Activated T-helper 9 cell treated with anti-CD3 and anti-CD28 coated beads, Interleukin-2, amount 50 U/mL, for 16 hours (primary cell): ENCODE measurements at places on chromosomes 16 and 17.

DNA sequence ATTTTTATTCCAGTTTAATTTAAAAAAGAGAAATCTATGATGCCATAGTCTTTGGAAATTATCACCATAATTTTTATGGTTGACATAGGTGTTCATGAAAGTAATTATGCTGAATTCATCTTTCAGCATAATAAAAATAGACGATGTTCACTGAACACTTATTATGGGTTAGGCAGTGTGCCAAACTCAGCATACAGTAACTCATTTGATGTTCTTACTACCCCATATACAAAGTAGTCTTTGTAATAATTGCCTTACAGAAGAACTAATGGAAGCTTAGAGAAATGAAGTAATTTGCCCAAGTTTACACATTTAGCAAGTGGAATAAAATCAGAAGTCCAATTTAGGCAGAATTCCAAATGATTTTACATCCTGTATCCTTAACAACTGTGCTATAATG lies 852.2 kb upstream of the GOT2 start:
- no peak for DNase-seq

DNA sequence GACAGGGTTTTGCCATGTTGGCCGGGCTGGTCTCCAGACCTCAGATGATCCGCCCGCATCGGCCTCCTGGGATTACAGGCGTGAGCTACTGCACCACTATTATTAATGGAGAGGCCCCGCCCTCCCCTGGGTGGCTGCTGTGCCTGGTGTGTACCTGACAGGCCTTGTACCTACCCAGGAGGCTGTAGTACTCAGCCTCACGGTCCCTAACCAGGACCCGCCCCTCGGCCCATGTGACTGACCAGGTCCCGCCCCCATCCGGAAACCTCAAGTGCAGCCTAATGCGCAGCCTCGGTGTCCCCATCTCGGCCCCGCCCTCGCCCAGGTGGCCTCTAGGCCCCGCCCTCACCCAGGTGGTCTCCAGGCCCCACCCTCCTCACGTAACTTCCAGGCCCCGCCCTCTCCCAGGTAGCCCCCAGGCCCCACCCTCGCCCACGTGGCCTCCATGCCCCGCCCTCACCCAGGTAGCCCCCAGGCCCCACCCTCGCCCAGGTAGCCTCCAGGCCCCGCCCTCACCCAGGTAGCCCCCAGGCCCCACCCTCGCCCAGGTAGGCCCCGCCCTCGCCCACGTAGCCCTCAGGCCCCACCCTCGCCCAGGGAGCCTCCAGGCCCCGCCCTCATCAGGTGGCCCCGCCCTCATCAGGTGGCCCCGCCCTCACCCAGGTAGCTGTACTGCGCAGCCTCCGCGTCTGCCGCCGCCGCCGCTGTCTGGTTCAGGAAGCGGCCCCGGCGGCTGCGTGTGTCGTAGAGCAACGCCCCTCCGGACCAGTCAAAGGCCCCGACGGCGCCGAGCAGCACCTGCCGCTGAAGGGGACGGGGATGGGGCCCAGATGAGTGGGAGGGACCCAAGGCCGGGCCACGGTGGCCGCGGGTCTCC lies 31.0 kb downstream of the HASPIN start:
- DNase-seq: peak; percentile 57

- DNase-seq: no peak
These were observed 22.0 kb upstream of the IL4R start for GRCh38 chr16:27291722-27292240.

GRCh38 chr17:37050920-37051319 lies 102.2 kb downstream of the AATF start:
- no peak for DNase-seq

- DNase-seq: no peak
These were observed 235.1 kb downstream of the CEP112 start for GRCh38 chr17:65956814-65957213.

DNA sequence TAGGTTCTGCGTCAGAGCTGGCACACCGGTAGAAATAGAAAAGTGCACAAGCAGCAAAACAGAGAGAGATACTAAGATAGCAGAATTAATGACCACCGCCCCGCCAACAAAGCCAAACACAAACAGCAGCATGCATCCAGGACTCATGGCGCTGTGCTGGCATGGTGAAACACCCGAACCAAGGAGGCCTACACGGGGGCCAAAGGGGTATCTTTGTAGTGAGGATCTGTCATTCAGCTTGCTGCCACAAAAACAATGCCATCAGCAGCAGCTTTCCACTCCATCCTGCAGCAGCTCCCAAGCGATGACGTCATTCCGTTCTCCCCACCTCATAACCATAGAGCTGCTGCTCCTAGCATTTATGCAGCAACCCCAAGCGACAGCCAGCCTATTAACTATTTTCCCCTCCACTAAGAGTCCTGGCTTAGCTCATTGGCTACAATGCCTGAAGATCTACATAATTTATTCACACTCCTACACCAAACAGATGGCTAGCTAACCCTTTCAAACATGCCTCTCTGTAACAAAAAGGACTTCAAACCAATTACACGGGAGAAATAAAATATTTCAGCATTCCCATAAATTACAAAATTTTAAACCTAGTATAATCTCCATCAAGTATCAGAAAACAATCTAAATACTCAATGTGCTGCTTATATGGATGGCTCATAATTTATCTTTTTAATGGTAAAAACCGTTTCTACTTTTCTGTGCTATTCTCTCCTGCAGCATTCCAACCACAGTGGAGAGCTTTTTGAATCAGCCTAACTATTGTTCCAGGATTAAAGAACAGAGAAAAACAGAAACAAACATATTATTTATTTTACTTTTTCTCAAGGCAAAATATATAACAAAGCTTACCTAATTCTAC lies 73.9 kb downstream of the SPAG9 start:
- no peak for DNase-seq

- no peak for DNase-seq
These were observed 7.3 kb downstream of the CLUH start for GRCh38 chr17:2704031-2704889.

DNA sequence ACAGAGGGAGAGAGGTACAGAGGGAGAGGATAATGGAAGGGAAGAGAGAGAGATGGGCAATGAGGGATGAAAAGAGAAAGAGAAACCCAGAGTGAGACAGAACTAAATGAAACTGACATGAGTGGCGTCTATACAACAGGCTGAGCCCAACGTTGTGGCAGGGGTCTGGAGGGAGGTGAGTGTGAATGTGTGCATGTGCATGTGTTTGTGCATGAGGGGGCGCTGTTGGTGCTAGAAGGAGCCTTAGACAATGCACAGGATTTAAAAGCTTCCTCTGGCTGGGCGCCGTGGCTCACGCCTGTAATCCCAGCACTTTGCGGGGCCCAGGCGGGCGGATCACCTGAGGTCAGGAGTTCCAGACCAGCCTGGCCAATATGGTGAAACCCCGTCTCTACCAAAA lies 454.8 kb upstream of the CDH11 start:
- no peak for DNase-seq

DNA sequence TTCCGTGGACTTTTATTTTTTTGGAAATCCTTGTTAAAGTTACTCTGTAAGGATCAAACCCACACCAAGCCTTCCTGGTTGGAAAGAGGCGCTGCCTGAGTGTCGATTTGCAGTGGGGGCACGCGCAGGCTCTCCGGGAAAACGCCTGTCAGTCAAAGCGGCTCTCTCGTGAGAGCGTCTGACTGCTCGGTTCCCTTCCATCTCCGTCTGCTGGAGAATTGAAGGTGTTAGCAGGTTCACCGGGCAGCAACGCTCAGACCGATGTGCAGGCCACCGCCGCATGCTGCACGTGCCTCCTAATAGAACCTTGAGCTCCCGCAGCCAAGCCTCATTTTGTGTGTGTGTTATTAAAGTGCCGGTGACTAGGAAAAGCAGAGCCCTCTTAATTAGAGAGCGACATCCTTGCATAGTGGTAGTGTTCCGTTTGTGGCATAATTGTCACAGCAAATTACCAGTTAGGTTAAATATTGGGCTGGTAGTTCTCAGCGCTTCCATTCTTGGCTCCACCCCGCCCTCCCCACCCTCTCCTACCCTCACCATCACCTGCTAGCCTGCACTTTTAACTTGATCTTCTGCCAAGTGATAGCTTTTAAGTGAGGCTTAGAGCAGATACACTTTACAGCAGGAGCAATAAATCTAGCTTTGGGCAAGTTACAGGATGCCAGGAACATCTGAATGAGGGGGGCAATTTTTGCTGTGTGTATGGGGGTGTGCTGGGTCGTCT lies 75.5 kb downstream of the RPA1 start:
- no peak for DNase-seq

DNA sequence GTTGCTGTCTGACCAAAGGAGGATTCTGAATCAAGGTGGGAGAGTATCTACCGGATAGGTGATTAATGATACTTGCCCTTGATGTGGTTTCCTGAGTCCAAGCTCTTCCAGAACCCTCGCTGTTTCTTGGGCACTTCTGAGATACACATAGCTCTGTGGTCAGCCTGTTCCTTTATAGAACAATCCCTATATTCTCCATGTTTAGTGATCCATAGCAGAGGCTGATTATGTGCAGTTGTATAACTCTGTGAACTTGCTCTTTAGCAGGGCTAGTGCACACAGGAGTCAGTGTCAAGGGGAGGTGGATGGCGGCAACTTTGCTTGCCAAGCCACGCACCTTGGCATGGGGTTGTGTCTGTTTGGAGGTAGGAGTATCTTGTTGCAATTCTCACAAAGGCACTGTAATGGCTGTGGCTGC lies 36.1 kb downstream of the ARL4D start:
- DNase-seq: no peak

- DNase-seq: no peak
These were observed 74.1 kb downstream of the SPECC1 start for GRCh38 chr17:20083156-20083859.

DNA sequence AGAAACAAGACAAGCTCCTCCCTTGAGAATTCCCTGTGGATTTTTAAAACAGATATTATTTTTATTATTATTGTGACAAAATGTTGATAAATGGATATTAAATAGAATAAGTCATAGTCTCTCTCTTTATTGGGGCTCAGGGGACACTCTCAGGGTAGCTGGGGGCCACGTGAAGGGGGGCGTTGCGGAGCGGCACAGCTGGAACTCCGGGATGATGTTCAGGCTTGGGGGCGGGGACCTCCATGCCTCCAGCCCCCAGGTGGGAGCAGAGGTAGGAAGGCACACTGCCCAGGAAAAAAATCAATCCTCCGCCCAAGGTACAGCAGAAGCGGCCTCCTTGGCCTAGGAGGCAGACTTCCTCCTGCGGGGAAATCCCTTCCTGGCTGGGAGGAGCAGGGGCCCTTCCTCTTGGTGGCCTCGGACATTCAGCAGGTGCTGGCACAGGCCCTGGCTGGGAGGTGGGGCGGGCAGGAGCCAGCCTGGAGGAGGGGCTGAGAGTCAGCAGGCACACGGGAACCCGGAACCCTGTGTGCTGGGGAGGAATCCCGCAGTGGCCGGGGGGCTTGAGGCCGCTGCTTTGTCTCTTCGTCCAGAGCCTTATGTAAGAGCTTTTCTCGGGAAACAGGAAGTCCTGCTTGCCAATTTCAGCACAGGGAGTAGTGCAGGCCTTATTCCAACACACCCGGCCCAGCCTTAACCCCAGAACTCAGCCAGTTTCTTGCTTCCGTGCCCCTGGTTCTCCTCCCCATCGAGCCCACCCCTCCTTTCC lies 591 bp upstream of the TNFSF13 start:
- DNase-seq: no peak

DNA sequence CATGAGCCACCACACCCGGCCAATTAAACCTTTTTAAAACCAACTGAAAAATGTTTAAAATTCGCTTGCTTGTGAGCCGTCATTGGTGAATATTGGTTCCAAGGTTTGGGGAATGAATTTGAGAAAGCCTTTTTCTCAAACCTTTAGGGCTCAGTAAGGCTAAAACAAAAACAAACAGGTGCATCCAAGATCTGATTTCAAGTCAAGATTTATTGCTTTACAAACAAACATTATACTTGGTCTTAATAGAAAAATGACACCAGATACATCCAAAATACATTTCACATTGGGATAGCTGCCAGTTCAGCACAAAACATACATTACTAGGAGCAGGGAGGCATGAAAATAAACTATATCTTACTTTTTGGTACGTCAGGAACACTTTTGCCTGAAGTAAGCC lies 5.4 kb downstream of the C17orf58 start:
- DNase-seq: no peak

DNA sequence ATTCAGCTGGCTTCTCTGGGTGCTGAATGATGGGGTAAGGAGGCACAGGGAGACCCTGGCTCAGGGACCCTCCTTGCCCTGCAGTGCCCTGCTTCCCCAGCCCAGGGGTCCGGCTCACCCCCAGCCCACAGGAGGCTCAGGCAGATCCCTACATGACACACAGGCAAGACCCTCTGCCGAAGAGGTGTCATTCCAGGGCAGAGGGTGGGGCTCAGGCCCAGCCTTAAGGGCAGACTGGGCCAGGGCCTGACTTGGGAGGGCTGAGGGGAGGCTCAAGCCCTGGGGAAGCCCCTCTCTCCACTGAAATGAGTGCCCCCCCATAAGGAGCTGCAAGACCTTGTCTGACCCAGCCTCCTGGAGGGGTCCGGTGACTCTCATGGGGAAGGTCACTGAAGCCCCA lies 30.3 kb upstream of the KSR1 start:
- no peak for DNase-seq

DNA sequence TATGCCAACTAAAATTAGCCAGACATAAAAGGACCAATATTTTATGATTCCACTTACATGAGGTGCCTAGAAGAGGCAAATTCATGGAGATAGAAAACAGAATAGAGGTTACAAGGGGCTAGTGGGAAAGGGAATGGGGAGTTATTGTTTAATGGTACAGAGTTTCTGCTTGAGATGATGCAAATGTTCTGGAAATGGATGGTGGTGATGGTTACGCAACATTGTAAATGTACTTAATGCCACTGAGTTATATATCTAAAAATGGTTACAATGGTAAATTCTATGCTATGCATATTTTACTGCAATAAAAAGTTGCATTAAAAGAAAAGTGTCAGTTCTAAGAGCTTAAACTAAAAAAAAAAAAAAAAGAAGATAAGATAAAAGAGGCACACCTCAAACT lies 17.9 kb downstream of the MT1X start:
- DNase-seq: no peak

- peak; percentile 47 for DNase-seq
These were observed 31.7 kb downstream of the OSBPL7 start for GRCh38 chr17:47789611-47790561.

DNA sequence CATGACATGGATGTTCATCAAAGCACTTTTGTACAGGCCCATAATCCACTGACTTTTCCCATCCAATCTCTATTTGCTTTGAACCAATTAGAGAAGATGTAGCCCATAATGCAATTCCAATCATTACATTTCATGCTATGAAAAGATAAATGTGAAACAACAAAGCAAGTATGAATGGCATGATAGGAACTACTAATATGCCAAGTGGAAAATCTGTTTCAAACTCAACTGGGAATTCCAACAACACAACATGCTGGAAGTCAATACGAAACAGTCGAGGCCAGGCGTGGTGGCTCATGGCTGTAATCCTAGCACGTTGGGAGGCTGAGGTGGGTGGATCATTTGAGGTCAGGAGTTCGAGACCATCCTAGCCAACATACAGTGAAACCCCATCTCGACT lies 39.6 kb upstream of the TMEM97 start:
- DNase-seq: no peak

DNA sequence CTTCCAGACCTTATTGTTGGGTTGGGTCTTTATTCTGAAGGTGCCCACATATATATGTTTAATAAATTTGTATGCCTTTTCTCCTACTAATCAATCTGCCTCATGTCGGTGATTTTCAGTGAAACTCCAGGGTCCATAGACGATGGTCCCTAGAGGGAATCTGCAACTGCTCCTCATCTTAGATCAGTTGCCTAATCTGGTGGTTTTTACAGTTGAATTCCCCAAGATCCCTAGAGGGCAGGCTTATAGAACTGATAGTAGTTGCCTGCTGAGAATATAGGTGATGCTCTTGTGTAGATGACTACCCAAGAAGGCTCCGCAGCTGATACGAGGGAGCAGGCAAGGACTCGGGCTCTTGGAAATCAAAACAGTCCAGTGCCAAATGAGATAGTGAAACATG lies 619.2 kb upstream of the C16orf82 start:
- no peak for DNase-seq
